ENCODE measurements at places on chromosomes 2 and 18.

- DNase-seq: no peak
These were observed 26.8 kb upstream of the SPATA3 start for GRCh38 chr2:230968921-230969658.

GRCh38 chr2:1607236-1607920, 136.9 kb downstream of the PXDN start:
- DNase-seq: no peak

DNA sequence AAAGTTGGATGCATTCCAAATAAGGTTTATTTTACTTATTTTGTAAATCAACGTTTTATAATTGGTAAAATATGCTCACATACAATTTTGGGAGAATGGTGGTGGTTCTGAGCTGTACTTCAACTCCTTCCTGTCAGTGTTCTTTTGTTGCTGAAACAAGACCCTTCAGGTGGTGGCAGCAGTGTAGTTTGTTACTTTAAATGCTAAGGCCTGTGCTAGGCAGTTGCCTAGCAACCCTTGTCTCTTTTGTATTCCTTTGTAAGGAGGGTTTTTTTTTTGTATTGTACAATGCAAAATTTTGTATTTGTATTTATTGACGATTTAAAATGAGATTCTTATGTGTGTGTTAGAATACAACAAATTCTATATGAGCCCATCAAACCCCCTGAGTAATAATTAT, 166.0 kb upstream of the FAM98A start:
- DNase-seq: no peak

- no peak for DNase-seq
These were observed 17.4 kb upstream of the STEAP3 start for GRCh38 chr2:119206201-119206600.

DNA sequence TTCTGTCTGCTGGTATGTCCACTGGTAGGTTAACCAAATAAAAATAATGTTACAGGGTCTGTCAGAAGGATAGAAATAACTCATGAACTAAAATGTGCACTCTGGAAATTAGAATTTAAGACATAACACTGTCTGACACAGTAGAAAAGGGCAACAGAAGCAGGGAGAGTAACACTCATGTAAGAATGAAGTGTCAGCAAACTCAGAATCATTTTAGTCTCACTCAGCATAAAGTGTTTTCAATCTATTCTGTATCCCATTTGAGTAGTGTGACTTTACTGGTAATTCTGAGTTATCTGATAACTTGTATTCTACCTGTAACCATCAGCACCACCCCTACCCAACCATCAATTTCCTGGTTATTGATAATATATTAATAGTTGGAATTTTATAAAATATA, 68.3 kb downstream of the PIAS2 start:
- no peak for DNase-seq

- no peak for DNase-seq
These were observed 95.0 kb downstream of the MBP start for GRCh38 chr18:77037567-77037966.

DNA sequence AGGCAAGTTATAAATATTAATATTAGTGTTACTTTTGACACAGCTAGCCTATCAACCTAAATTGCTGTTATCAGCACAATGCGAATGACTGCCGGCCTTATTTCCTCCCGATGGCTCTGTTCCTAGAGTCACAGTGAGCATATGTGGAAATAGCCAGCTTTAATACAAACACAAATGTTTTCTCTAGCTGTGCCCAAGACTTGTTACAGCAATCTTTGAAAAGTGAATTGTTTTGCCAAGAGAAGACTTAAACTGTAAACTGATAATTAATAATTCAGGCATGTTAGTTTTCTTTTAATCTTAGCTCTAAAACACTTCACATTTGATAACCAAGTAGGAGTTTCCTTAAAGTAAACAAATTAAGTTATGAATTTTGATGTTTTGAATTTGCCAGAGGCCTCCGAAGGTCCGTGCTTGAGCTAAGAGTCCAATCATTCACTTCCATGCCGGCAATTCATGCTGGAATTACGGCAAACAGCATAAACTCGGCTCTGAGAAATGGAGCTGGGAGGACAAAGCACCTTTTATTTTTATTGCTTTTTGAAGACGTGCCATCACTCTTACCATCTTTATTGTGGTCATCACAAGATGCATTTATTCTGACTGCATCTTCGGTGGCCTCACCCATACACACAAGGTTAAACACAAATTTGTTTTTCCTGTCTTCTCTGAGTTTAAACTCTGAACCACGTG, 184.5 kb upstream of the CWC22 start:
- no peak for DNase-seq

- DNase-seq: no peak
These were observed 138.7 kb upstream of the CTDP1 start for GRCh38 chr18:79540904-79541282.

DNA sequence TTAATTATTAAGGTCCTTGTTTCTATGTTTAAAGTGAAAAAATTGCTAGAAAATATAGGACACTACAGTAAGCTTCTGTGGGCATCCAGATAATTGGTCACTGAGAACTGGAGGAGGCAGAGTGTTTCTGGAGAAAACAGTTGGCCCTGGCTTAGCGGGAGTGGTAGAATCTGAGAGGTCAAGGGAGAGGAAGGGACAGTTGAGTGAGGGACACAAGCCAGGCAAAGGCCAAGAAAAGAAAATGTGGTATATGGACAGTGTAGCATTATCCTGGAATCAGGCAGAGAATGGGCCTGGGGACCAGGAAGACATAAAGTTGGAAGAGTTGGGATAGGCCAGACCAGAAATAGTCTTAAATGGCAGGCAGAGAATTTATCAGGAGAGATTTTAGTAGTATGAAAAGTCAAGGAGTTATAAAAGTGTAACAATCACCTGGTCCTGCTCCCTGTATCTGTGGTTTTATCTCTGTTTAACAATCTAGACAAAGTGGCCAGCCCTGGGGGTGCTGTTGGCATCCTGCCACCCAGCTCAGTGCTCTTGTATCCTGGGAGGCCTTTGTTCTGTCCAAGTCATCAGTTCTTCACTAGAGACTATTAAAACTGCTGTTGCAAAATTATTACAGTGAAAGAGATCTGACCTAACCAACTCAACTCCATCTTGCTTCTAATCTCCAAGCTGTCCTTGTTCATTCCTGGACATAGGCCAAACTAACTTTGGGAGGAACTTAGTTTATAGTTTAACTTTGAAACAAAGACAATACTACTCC, 15.4 kb upstream of the MSGN1 start:
- DNase-seq: no peak

DNA sequence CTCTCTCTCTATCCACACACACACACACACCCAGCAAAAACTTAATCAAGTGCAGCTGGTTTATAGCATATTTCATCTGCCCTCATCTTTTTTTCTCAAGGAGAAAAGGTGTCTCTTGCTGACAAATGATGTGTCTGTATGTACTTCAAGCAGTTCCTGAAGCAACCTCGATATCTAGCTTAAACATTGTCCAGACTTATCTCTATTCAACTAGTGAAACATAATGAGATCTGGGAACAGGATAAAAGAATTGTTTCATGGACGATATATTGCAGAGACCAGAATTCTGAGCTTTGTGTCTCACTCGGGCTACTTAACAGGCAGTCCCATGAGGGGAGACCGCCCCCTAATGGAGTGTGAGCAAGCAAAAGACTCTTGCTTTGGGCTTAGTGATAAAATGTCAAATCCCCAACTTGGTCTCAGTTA, 929.2 kb upstream of the SOX11 start:
- DNase-seq: no peak

- no peak for DNase-seq
These were observed 73.8 kb downstream of the TGFA start for GRCh38 chr2:70479816-70480215.

GRCh38 chr2:189192766-189193165, 13.2 kb upstream of the COL5A2 start:
- no peak for DNase-seq

Data from stimulated activated CD4-positive, alpha-beta T cell treated with anti-CD3 and anti-CD28 coated beads, Interleukin-1b, Interleukin-23, amount 100 ng/mL, for 4 hours (primary cell).